T1000 (cell line): ENCODE measurements at places on chromosomes 4 and X.

GRCh38 chr4:8594097-8595038, 1.8 kb downstream of the CPZ start:
- DNase-seq: peak; percentile 61

- no peak for DNase-seq
These were observed 101.6 kb downstream of the KLHL8 start for GRCh38 chr4:87118826-87119225.

- no peak for DNase-seq
These were observed 94.5 kb upstream of the IQCM start for GRCh38 chr4:149910177-149910576.

- DNase-seq: no peak
These were observed 41.8 kb downstream of the ADRA2C start for GRCh38 chr4:3807822-3808496.

DNA sequence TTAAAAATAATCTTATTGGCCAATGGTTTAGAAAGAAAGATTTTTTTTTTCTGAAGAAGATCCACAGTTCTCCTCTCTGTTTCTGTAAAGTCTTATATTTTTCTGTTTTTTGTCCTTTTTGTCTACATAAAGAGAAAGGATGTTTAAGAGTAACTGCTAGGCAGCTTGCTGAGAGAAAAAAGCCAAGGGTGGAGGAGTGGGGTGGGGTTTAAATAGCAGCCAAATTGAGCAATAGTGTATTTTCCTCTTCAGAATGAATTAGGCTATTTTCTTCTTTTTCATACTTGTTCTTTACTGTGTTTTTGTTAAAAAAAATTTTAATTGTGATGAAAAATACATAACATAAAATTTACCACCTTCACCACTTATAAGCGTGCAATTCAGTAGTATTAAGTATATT, 224.6 kb downstream of the SOWAHB start:
- no peak for DNase-seq

- no peak for DNase-seq
These were observed 21.9 kb downstream of the TRIML1 start for GRCh38 chr4:188161167-188161566.

DNA sequence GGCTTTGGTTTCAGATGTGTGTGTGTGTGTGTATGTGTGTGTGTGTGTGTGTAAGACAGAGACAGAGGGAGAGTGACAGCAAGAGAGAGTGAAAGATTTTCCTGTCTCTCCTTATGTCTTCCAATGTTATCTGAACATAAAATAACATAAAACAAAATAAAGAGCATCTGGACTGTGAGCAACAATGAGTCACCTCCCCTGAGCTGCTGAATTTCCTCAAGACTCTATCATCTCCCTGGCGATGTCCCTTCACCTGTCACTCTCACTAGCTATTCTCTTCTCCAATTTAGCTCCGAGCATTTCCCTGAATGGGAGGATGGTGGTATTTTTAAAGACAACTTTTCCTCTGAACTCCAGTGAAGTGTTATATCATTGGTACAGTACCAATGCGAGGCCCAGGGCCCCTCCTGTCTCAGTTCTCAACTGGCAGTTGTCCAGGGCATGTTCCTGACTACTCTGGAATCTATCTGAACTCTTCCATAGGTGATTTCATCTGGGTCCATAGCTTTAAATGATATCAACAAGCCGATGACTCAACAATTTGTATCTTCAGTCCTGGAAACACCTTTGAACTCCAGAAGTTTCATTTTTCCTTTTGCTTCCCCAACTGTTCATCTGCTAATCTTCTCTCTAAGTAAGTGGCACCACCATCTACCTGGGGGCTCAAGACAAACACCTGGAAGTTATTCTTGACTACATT, 195.0 kb upstream of the CLNK start:
- no peak for DNase-seq

GRCh38 chrX:19772096-19772821, 115.1 kb downstream of the SH3KBP1 start:
- no peak for DNase-seq

DNA sequence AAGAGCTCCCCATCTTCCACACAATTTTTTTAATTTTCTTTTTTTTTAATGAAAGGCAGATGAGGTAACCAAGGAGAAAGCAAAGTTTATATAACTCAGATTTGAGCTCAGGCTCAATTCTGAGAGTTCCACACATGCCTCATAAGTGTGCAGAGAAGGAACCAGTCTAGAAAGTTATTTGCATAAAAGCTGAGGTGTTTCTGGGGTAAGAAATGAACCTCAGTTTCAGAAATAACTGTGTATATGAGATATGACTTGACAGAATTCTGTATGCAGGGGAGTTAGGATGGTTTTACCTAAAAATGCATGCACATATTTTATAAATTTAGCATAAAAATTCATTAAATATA, 51.3 kb downstream of the DTHD1 start:
- no peak for DNase-seq

- no peak for DNase-seq
These were observed 49.7 kb upstream of the GPRIN3 start for GRCh38 chr4:89357340-89357739.

DNA sequence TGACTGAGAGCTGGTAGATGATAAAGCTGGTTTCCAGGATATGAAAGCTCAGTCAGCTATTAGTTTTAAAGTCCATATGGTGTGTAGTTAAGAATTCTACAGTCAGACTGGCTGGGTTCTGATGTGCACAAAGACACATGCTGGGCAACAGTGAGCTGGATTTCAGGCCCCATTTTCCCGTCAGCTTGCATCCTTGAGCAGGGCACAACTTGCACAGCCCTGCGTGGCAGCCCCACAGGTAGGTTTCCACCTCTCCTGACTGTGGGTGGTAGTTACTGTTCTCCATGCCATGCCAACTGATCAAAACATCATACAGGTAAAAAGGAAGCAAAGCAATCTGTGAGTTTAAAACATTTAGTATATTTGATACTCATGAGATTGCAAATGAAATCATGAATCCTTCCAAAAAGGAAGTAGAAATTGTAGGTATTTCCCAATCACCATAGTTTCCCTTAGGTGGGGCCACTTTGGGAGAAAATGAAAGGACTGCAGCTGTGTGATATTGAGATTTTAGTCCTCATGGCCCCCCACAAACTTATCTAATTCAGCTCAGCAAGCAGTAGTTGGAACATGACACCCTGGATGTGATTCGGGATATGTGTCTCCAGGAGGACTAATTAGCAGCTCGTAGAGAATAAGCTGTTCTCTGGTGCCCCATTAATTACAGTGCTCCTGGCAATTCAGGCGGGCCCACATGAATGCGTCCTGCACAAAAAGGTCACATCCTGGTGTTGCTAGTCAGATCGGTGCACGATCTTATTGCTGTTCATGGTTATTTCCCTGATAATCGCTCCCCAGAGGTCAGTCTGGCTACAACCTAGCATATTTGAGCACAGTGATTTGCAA, 42.4 kb upstream of the NOCT start:
- no peak for DNase-seq

DNA sequence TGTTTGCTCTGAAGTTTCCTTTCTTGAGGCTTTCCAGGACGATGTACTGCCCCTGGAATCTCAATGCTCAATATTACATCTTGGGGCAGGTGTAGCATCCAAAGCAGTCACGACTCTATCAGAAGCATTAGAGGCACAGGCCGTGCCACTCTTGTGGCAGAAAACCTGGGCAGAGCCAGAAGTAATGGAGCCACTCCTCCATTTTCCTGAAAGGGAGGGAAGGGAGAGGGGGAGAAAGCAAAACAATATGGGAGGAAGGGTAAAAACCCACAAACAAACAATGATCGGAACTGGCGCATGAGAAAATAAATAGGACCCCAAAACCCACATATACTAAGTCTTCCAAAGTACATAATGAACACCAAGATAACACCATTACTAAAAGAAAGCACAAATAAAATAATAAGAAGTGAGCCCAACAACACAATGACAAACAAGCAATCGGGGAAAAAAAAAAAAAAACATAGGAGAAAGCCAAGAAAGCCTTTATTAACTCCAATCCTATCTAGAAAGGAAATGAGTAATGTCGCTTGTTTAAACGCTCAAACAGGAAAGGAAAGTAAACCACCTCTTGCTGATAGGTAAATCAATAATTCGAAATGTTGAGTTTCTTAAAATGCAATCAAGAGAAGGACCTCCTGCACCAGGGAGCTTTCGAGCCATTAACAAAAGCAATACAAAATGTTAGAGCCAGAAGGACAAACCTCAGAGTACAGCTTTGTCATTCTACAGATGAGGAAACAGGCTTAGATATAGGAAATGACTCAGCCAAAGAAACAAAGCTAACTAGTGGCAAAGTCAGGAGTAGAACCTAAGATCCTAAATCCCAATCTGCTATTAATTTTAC, 117.4 kb downstream of the ATRX start:
- no peak for DNase-seq

DNA sequence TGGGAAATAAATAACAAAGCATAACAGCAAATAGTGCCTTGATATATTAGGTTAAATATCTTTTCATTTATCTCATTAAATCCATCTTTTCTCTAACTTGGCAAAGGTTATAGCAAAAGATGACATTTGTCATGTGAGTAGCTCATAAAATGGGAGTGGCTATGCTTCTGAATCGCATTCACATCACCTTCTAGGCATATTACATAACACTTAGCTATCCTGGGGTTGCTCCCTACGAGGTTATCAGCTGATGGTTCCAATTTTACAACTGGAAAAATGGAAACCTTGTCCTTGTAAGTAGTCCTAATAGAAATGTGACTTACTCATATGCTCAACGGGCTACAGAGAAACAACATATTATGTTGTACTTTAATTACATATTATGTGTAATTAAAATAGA, 10.3 kb upstream of the CASP6 start:
- DNase-seq: no peak

- DNase-seq: no peak
These were observed 142.5 kb upstream of the TTC29 start for GRCh38 chr4:147088146-147088545.

GRCh38 chrX:117196481-117196880, 733.7 kb upstream of the CT83 start:
- DNase-seq: no peak

GRCh38 chrX:30301963-30302362, 7.2 kb downstream of the NR0B1 start:
- no peak for DNase-seq

- no peak for DNase-seq
These were observed 32.1 kb upstream of the RAB9B start for GRCh38 chrX:103864149-103864548.

- DNase-seq: no peak
These were observed 23.6 kb downstream of the MORC4 start for GRCh38 chrX:106976416-106976815.

DNA sequence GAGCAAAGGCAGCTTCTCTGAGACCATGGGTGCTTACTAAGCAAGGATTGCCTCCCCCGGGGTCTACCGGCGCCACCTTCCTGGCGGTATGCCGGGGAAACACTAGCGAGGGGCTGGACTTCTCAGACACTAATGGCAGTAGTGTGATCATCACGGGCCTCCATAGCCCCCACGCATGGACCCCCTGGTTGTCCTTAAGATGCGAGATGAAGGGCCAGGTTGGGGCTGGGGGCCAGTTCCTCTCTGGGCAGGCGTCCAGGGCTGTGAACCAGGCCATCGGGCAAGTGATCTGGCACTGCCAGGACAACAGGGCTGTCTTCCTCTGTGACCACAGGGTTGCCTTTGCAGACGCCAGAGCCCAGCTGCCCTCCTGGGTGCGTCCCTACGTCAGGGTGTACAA, 60.7 kb downstream of the ALPK1 start:
- DNase-seq: no peak

DNA sequence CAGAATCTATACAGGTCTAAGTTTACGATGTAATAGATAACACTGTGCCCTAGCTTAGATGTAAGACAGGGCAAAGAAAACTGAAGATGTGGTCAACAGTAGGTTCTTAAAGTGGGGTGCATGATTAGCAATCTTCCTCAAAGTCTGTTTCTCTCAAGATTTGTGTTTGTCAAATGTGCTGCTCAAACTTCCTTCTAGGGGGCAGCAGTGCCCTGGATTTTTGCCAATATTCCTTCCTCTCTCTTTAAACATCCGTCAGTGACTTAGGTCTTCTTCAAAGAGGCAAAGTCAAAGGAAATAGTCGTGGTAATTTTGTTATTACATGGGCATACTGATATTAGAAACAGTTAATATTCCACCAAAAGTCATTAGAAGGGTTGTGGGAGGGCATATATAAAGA, 4.2 kb upstream of the PDHA2 start:
- DNase-seq: no peak

DNA sequence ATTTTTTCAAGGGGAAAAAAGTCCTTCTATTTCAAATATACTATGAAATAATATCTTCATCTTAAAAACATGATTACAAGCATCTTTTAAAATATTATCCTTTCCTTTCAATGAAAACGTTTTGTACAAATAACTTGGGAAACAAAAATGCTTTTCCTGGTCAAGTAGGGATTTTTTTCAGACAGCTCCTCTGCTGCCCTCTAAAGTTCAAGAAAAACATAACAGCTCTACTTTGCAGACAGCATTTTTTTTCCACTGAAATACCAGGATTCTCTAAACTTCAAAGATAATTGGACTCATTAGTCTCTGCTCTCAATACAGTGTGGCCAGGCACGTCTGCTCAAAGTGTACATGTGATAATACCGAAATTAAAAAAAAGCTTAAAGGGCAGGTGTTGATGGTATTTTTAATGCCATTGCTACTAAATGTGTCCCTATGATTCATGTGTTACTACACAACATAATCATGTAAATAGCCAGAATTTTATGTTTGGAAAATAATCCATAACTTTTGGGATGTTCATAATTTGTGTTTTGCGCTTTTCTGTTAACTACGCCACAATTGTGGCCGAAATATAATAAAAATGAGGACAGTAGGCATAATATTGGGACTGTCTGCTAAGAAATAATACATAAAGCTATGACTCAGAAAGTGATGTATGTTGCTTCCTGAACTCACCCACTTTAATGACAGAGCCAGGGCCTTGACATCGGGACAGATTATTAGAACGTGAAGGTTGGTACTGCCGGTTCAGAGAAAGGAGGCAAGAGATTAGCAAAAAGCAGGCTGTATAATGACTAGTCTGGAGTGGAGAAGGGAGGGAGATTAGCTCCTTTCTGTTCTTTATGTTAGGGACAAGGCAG, 478.9 kb downstream of the KCNIP4 start:
- DNase-seq: no peak
